ENCODE measurements at places on chromosomes 6 and 20. TPM values are rescaled to one million over a fixed set of nuclear protein-coding genes. Genes with fewer than 3 reads are reported as not detected.

DNA sequence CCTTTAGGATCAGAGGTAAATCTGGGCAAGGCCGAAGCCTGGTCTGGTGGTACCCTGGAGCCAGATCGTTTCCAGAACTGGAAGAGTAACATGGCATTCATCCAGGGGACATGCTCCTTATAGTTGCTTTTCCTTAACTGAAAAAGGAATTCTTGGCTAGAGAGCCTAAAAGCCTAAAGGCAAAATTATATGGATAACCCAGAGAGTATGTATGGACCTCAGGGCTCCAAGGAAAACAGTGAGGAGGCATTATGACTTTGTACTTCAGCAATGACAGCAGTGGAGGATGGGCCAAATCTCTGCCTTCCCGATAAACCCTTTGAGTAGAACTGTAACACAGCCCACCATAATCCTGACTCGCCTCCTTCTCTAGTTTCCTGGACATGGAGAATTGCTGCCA is 29.3 kb downstream of the ARHGAP18 start:
- no peak for DNase-seq

SLC22A2 gene
- not detected for total RNA-seq

GRCh38 chr6:154319231-154319858 is 37.3 kb downstream of the IPCEF1 start:
- DNase-seq, result no peak

- no peak for DNase-seq
Measured at GRCh38 chr20:44723798-44724362, 8.7 kb downstream of the CCN5 start.

DNA sequence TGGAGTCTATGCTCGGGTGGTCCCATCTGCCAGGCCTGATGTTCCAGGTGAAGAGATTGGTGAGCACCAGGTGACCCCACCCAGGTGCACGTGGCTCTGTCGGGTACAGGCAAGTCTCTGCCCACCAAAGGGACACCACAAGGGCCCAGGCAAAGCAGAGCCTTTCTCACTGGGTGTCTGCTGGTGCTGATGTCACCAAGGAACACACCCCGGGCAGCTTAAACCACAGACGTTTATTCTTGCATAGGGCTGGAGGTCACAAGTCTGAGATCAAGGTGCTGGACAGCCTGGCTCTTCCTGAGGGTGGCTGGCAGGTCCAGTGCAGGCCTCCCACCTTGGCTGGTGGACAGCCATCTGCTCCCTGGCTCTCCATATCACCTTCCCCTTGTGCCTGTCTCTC is 100.7 kb upstream of the CD93 start:
- DNase-seq, result no peak

DNA sequence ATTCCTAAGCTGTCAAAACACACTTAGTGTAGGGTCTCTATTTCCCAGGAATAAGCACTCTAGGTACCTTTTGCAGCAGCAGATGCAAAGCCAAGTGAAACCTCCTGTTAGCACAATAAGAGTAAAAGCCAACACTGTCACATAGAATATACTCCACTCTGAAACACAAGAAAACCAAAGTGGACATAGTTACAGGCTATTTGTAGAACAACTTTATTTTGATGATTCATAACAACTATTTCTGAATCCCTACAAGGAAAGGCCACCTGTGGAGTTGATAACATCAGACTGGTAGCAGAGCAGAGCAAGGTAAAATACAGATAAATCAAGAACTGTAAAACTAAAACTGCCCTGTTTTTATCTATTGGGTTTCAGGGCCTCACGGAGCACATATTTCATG is 59.7 kb downstream of the ALDH5A1 start:
- no peak for DNase-seq

DEFB124 gene
- not detected for total RNA-seq

TCEA2 gene
- 16.7 TPM for total RNA-seq

DNA sequence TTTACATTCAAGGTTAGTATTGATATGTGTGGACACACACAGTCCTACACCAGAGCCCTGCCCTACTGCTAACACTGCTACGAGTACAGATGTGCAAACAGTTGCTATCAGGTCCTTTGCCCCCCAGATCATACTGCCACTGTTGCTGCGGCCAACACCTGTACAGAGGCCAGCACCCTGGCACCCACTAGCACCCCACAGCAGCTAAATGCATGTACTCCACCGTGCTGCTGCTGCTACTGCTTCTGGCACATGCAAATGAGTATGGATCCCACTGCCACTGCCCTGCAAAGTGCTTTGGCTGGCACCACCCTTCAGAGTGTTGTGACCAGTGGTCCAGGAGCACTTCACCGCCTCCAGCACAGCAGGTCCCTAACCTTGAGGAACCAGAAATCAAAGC is 621.9 kb downstream of the GRIK2 start:
- DNase-seq, result no peak
